ENCODE measurements at places on chromosomes 1 and 21. TPM values are rescaled to one million over a fixed set of nuclear protein-coding genes. Genes with fewer than 3 reads are reported as not detected.

Gene TDRD10
- 1.0 TPM for total RNA-seq

Gene MMEL1
- total RNA-seq = 1.0 TPM

Gene SLC35F3
- total RNA-seq = 0.52 TPM

Gene LRRC38
- total RNA-seq = 10.4 TPM

Gene SERTAD4
- 1.6 TPM for total RNA-seq

Gene FNDC10
- total RNA-seq = not detected

Gene IL19
- total RNA-seq = not detected

Gene PLEKHA6
- 1.0 TPM for total RNA-seq

Gene KLHDC8A
- total RNA-seq = 0.52 TPM

Data from skeletal muscle tissue (tissue), 5 donors.